ENCODE measurements at places on chromosomes 12 and 14.

- no peak for DNase-seq
Measured at GRCh38 chr12:49058366-49059044, 2.1 kb downstream of the KMT2D start.

DNA sequence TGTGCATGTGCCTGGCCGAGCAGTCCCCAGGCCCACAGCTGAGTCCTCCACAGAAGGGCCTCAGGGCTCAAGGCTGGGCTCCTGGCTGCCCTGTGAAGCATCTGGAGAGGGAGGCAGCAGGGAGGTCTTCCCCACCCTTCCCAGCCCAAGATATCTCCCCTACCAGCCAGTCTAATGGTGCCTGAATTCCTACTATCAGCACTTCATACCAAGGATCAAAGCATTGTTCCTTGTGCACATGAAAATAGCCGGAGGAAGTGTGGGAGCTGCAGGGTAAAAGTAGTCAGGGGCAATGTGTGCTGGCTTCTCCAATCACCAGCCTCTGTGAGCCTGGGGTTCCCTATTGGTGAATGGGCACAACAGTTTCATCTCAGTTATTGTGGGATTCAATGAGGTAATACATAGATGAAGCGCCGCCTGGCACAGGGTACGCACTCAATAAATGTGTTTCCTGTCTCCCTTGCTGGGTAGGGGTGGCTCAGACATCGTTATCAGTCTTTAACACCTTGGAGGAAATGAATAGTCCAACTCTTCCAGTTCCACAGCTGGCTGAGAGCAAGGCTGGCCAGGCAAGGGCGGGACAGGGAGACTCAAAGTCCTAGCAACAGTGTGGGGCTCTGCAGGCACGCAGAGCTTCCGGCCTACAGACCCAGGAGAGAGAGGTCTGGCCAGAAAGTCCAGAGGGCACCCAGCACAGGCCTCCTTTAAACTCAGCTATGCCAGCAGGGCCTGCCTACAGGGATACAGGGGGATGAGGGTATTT is 39.1 kb upstream of the PNMA1 start:
- no peak for DNase-seq

- no peak for DNase-seq
Measured at GRCh38 chr12:128276471-128276870, 9.5 kb downstream of the TMEM132C start.

- no peak for DNase-seq
Measured at GRCh38 chr14:105141486-105142281, 26.9 kb downstream of the JAG2 start.

- DNase-seq: no peak
Measured at GRCh38 chr12:60201891-60202290, 606.1 kb downstream of the SLC16A7 start.

DNA sequence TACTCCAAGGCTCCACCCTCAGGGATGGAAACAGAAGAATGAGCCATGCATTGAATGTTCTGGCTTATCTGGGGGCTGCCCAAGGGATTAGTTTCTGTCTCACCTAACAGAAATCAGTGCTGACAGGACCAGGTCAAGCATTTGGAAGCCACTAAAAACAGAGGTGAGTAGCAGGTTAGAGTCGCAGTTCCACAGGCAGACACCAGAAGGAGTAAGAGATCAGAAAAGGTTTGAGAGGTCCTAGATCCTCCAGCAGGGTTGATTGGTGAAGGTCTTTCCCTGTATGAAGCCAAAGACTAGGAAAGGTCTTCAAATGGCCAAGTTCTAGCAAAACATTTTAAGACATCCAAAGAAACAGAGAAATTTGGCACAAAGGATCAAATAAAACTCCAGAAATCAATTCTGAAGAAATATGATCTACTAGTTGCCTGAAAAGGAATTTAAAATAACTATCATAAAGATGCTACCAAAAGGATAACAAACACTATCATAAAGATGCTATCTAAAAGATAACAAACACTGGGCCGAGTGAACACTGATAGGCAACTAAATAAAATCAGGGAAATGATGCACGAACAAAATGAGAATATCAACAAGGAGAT is 19.5 kb upstream of the TTC9 start:
- peak; percentile 31 for DNase-seq

GRCh38 chr12:92063641-92064040 is 82.0 kb downstream of the BTG1 start:
- DNase-seq: no peak

- DNase-seq: no peak
Measured at GRCh38 chr14:103633391-103633790, 4.4 kb downstream of the KLC1 start.

- DNase-seq: no peak
Measured at GRCh38 chr14:105315941-105316576, 1.5 kb downstream of the PACS2 start.

GRCh38 chr14:104800015-104800770 is 708 bp upstream of the ZBTB42 start:
- DNase-seq: peak; percentile 82

DNA sequence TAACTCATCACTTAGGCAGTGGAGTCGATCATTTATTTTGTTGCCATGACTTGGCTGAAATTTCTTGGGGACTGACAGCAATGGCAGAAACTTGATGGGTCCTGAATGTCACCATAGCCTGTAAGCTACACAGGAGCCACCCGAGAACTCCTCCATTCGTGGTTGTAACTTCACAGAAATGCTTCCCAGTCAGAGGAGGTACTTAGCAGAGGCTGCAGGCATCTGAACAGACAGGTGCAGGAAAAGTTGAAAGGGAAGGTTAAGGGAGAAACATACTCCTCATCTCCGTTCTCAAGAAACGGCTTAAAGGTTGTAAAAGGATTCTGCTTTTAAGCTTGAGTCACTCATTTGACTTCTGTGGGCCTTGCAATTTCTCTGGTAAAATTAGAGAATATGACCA is 47.7 kb downstream of the ETV6 start:
- DNase-seq: no peak

Data from COR-L47 (cell line).